ENCODE measurements at places on chromosomes 16 and 17.
A peak's percentile ranks its signal among the peaks of the same experiment; 100 is the strongest.

DNA sequence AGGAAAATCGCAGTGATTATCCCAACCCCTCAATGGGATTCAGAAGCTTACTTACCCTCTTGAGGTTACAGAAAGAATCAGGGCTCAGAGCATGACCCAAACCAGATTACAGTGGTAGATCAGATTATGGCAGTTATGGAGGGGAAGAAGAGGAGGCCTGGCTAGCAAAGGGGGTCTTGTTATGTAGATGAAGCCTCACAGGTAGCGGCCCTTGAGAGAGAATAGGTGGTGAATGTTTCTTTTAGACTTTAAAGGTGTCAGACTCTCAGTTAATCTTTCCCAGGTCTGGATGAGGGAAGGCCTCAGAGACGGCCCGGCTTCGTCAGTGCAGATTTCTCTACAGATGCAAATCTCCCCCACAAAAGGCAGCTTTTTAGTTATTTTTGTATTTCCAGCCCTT lies 15.6 kb downstream of the RNF112 start:
- DNase-seq, result no peak

DNA sequence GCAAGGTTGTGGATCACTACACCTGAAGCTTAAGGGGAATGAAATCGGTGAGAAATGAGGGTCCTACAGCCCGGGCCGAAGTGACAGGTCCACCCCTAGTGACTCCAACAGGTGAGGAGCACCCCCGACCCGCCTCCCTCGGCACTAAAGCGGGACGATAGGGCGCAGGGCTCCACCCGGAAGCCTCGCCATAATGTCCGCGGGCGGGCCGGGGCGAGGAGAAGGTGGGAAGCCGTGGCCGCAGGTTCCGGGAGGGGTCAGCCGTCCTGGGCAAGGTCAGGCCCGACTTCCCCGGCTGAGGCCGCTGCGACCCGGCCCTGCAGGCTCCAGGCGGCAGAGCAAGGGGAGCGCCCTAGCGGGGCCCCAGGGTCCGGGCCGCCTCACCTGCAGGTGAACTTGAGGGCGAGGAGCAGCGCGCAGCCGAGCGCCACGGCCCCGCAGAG lies 543 bp downstream of the TXNDC11 start:
- peak; percentile 35 for DNase-seq

DNA sequence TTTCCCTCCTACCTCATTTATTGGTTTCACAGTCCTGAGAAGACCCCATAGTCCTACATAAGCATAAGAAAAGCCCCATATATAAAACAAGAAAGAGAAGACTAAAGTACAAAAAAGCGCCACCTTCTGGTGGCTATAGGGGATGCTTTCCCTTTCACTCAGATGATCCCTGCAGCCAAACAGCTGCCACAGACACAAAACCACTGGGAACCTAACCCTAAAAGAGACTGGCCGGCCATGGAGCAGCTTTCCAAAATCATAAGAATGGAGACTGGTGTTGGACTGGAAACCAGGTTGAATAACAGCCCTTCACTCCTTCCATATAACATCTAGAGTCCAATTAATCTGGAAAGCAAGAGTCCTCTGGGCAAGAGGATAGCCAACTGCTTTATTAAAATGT lies 11.4 kb downstream of the DYNC1LI2 start:
- peak; percentile 24 for DNase-seq

DNA sequence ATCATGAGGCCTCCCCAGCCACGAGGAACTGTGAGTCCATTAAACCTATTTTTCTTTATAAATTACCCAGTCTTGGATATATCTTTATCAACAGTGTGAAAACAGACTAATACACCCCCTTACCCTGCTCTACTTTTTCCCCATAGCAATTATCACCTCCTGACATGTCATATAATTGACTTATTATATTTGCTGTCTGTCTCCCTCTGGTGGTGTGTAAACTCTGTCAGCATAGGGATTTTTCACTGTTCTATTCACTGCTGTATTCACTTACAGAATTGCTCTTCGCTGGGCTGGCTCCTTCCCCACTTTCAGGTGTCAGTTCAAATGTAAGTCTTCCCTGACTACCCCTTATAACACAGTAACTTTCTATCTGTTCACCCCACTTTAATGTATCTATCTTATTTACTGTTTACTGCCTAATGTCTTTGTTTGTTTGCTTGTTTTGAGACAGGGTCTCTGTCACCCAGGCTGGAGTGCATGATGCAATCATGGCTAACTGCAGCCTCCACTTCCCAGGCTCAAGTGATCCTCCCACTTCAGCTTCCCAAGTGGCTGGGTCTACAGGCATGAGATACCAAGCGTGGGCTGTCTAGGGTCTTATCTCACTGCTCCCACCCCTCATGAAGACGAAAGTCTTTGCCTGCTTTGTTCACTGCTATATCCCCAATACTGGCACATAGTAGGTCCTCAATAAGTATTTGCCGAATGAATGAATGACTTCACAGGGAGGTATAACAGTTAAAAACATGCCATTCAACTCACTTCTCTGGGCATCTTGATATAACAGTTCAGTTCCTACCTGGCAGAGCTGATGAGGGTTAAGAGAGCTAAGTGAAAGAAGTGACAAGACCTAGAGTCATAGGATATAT lies 52.4 kb upstream of the CDH3 start:
- peak; percentile 31 for DNase-seq

DNA sequence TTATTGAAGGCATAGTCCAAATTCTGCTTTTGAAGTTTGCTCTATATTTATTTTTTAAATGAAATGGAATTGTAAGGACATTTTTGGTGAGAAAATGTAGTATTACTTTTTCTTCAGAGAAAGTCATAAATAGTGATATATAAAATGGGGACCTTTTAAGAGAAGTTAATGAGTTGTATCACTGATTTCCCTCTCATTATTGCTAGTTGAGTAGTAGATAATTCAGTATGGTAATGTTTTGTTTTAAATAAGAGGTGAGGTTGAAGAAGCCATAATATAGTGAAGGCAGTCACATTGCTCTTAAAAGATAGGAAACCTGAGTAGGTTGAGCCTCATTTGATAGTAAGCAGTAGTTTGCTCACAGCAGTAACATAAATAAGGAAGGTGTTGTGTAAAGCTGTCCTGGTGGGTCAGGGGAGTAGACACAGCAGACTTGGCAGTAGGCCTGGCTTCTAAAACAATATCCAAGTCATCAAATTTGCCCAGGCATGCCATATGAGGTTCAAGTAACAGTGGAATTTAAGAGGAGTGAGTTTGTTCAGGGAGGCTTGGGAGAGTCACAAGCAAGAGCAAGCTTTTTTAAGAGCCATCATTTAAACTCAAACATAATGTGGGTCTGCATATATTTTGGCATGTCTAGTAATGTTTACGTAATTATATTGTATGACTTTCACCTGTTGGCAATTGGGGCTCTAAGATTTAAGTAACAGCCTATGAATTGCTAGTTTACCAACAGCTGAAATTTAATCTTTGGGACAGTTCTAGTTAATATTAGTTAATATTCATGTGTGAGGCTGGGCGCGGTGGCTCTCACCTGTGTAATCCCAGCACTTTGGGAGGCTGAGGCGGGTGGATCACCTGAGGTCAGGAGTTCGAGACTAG lies 6.5 kb downstream of the NFATC3 start:
- DNase-seq, result no peak

- no peak for DNase-seq
Observed at GRCh38 chr17:48177816-48178215, 70.2 kb downstream of the SNX11 start.

DNA sequence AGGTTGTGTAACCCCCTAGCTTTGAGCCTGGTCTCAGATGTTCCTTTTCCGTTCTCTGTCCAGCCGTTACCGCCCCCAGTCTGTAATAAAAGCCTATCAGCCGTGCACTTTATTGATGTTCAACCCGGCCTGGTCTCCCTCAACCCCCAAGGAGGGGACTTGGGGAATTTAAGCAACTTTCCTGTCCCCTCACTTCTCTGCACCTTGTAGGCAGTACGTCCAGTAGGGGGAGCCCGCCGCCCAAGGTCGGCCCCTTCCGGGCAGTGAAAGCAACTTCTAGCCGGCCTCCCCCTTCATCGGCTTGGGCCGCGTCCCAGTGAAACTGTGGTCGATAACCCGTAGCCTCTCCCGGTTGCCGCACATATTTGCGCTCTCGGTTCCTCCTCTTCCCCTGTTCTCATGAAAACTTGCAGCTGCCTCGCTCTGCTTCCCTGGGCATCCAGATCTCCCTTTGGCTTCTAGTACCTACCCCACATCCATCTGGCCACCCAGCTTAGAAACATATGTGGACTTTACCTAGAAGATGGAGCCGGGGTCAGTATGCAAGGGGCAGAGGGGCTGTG lies 7.9 kb downstream of the PNPO start:
- peak; percentile 80 for DNase-seq

DNA sequence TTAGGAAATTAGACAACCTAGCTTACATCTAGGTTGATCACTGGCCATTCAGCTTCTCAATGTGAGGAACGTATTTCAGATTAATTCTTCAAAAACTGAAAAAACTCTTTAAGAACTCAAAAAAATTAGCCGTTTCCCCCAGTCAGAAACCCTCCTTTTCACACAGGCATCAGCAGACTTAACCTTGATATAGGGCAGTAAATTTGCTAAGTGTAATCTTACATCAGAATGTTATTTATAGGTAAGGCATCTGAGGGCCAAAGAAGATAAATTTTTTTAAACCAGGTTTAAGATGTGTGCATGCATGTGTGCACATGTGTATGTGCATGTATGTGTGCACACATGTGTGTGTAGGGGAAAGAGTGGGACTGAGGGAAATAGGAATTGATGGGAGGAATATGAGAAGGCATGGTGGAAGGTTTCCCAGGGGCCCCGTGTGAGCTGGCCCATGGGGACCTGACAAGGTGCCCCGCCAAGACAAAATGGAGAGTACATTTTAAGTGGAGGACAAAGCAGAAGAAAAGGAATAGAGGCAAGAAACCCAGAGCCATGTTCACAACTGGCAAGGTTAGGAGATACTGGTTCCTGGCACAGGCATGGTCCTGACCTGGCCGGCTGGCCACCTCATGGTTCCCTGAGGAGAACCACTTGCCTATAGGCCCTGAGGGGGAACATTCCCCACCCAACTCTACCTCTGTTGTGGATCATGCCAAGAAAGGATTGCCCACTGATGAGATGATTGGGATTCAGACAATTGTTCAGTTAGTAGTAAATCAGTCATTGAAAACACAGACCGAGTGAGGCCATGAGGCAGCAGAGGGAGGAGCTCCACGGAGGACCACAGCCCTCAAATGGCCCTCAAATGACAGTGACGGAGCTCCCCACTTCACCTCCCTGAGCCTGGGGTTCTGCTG lies 33.0 kb downstream of the TEX2 start:
- DNase-seq, result no peak

GRCh38 chr17:69637446-69638156 lies 223.1 kb downstream of the MAP2K6 start:
- no peak for DNase-seq

DNA sequence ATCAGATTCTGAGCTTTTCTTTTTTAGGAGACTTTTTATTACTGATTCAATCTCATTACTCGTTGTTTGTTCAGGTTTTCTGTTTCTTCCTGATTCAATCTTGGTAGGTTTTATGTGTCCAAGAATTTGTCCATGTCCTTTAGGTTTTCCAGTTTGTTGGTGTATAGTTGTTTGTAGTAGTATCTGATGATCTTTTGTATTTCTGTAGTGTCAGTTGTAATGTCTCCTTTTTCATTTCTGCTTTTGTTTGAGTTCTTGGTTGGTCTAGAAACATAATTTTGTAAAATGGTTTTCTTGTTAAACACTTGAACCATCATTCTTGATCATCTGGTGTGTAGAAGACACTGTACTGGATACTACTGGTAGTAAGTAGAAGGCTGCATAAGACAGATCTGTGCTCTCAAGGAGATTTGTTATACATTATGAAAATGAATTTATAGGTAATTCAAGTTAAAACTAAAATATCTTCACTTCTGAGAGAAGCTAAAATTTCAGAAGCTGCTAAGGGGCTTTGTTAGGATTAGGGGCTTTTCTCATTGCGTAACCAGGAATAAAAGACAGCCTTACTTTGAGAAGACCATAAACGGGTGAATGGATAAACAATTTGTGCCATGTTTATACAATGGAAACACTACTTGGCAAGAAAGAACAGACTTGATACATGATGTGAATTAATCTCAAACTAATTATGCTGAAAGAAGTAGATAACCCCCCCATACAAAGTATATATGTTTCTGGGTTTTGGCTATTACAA lies 44.0 kb downstream of the NSRP1 start:
- no peak for DNase-seq

GRCh38 chr16:28106467-28107215 lies 43.1 kb upstream of the GSG1L start:
- no peak for DNase-seq

DNA sequence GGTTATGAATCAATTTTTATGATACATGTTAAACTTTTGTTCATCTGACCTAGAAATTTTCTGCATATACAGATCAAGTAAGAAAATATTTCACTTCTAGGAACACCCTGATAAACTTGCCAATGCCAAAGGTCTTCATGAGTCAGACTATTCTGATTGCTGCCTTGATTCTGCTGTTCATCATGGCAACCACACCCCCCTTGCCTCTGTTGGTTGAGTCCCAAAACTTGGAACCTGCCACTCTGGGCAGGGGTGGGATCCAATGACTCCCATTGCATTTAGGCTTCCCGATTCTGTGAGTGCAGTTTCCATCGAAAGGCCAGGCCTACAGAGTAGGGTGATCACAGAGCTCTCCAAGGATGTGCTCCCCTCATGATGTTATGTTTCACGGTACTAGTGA lies 15.8 kb upstream of the TENT4B start:
- no peak for DNase-seq

DNA sequence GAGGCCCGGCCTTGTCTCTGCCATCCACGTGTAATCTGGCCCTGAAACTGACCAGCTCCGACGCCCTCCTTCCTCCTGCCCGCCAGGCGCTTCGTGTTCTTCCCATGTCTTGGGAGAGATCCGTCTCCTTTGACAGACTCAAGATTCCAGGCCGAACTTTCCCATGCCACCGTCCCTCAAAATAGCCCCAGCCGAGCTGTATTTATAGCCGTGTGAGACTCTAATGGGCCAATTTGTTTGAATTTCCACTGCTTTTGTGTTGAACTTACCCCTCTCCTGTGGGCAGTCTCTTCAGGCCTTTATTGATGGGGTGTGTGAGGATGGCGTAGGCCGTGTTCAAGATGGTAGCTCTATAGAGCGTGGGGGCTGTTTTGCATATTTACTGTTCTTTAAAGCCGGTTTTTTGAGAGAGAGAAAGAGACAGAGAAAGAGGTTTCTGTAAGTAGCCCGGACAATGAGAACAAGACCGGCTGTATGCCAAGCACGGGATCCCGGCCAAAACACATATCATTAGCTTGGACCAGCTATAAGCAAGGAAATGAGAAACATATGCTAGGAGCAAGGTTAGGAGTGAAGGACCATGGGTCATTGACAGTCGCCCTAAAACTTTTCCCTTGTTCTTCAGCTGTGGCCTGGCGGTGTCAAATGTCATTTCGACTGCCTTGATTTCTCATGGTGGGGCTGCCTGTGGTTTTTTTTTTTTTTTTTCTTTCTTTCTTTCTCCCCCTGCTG lies 124.5 kb upstream of the ZFHX3 start:
- no peak for DNase-seq

DNA sequence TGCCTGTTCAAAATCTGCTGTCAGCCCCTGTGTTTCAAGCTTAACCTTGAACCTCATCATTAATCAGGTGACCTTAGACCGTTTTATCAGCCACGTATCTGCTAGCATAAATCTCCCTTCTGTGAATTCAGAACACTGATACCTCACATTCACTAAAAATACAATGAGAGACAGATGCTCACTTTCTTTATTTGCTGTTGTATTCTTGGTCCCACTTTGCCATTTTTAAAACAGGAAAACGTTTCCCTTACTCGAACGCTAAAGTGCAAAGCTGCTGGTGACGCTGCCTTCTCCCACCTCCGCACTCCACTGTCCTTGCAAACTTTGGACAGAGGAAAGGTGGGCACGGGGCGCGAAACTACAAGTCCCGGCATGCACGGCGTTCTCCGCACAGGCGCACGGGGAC lies 220 bp upstream of the ARHGAP44 start:
- no peak for DNase-seq

- DNase-seq, result no peak
Observed at GRCh38 chr16:7344830-7345780, 12.5 kb downstream of the RBFOX1 start.
